HL-60 (cell line): ENCODE measurements at places on chromosomes 5 and 9.

DNA sequence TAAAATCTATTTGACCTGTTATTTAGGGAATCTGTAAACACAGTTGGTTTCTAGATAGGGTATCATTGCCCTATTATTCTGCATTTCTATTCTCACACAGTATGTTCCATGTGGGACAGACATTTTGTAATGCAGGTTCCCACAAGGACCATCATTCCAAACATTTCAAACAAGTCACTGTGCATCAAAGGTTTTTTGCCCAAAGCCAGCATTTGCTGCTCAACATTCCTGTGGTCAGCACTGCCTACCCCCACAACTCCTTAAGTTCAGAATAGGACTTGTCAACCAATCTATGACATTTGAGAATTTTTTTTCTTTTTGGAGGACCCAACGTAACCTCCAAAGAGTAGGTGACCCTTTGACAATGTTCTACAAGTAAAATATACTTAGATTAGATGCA is 95.7 kb downstream of the LPAR1 start:
- no peak for DNase-seq

- DNase-seq, result no peak
Measured at GRCh38 chr5:168291342-168291963, at the start of gene WWC1. WWC1 (plus strand) TSS chr5:168291645; CDS start chr5:168292153, 508 bp downstream.

DNA sequence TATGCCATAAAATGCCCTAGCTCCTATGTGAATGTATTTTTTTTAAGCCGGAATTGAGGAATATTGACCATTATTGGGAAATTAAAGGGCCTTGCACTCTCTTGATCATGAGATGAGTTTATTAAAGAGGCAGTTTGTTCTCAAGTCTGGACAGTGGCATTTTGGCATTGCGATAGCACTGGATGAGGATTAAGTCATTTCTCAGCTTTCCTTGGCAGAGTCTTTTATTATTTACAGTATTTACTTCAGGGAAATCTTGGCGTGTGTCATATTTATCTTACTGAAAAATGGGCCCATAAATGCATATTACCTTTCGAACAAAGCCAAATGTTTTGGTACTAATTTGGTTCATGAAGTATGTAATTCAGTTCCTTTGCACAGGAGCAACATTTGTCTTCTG is 194.4 kb downstream of the EBF1 start:
- no peak for DNase-seq

GRCh38 chr9:91240596-91241165 is 121.0 kb downstream of the AUH start:
- DNase-seq, result no peak

GRCh38 chr9:6733831-6734230 is 23.9 kb upstream of the KDM4C start:
- no peak for DNase-seq

GRCh38 chr5:862367-863243 is 11.8 kb upstream of the ZDHHC11 start:
- DNase-seq, result no peak

GRCh38 chr9:16106021-16106571 is 553.3 kb downstream of the CCDC171 start:
- no peak for DNase-seq

- DNase-seq, result no peak
Measured at GRCh38 chr9:107733523-107733894, 243.9 kb upstream of the KLF4 start.

DNA sequence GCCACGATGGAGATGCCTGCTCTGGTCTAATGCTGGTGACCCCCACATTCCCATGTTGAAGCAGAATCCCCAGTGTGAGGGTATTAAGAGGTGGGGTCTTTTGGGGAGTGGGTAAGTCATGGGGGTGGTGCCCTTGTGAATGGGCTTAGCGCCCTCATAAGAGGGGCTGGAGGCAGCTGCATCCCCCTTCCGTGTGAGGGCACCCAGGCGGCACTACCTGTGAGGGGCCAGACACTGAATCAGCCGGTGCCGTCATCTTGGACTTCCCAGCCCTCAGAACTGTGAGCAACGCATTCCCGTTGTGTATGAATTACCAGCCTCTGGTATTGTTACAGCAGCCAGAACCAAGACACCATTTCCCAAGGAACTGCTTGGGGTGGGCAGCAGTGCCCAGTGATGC is 27.0 kb upstream of the RNF130 start:
- no peak for DNase-seq

DNA sequence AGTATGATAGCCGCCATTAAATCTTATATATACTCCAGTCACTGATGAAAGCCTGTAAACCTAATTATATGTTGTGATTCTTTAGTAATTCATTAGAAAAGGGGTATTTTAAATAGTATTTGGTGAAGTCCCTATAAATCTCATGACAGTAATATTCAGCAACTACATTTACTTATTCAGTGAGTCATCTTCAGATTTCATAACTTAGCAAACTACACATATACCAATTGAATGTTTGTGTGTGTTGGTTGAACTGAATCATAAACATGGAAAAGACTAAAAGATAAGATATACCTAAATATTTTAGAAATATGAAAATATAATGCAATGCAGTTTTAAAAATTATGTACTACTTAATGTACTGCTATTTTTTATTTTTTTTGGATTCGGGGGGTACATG is 1050.4 kb downstream of the MAT2B start:
- no peak for DNase-seq
